ENCODE measurements at places on chromosomes 13 and 19.

DNA sequence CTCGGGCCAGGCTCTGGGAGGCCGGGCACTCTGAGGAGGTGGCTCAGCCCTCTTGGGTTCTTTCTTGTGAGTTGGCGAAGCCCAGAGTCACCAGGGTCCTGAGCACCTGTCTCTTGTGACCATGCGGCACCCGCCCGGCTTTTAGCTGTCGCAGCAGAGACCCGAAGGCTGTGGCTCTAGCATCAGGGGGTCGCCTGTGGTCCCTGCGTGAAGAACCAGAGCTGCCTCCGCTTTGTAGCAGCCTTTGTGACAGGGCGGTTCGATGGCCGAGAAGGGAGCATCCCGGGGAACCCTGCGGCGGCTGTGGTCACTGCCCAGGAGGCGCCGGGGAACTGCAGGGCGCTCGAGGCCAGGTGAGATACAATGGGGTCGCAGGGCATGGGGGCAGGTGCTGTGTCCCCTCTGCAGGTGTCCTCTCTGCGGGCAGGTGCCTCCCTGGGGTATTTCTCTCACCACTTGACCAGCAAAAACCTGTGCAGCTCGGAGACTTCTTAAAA, 10.4 kb downstream of the MCF2L start:
- DNase-seq, result no peak

- DNase-seq, result no peak
Observed at GRCh38 chr13:100561599-100562204, 26.9 kb downstream of the GGACT start.

DNA sequence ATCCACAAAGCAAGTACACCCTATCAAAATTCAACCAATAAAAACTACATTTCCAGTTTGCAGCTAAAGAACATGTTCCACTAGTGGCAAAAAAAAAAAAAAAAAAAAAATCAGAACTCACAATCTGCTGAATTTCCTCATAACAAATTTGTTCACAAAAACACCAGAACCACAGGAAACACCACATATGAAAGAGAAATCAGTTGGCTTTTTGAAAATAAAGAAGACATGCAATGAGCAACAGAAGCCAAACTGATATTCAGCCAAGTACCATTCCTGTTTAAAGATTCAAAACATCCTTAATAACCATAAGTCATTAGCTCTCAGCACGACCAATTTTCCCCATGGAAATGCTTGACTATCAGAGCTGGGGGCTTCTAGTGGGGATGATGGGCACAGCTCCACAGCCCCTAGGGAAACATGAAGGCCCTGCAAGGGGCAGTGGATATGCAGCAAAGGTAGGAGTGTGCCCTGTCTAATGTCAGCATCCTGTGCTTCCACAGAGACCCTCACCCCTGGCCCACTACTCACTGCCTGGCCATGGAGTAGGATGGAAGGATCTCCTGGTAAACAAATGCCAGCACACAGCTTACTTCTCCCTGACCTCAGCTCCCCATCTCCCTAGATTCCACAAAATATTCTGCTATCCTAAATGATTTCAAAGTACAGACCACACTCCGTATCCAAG, 74.0 kb upstream of the DOCK9 start:
- no peak for DNase-seq

DNA sequence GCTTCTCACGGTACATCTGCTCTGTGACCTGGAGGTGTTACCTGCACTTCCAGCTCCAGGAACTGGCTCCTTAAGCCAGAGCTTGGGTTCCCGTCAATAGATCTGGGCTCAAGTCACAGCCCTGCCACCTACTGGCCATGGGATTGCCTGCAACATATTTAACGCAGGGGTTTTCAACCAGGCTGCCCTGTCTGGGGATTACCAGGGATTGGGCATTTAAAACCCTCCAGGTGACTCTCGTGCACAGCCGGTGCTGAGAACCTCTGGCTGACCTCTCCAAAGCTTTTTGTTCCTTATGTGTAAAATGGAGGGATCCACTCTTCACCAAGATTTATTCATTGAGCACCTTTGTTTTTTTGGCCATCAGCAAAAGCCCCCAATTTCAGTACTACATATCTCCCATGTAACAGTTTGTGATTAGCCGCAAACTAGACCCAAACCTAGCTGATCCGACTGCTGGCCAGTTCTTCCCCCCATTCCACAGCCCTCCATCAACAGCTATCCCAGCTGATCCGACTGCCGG, 76.6 kb upstream of the STK24 start:
- DNase-seq, result peak; percentile 48

GRCh38 chr13:101869553-101869952, 417.1 kb downstream of the ITGBL1 start:
- DNase-seq, result no peak

DNA sequence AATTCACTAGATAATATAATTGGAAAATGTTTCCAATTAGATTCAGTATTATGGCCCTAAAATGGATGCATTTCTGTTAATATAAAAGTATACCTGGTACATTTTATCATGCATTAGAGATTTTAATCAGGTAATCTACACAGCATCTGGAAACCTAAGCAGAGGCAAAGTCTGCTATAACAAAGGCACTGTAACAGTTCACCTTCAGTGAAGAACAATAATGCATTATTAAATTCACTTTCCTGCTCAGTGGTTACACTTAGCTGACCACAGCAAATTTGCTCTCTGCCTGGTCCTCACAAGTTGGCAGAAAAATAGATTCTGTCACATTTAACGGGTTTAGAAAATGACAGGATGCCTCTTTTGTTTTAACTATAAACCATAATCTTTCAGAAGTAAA, 326.9 kb downstream of the DACH1 start:
- no peak for DNase-seq

GRCh38 chr13:49369866-49370265, 74.0 kb downstream of the CAB39L start:
- DNase-seq, result no peak

DNA sequence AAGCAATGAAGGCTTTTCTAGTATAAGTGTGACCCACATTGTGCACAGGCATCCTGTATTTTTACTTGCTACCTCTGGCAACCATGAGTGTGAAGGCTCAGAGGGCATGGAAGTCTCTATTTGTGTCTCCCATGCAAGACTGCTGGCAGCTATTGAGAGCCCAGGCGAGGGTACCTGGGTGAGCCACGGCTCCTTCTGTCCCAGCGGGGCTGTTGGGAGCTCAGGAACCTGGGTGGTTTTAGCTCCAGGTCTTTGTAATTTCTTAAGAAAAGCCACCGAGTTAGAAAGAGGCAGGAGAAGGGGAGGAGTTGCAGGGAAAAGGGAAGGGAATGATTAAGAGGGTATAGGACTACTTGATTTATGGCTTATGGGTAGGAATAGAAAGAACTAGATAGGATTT, 190.4 kb upstream of the SOX1 start:
- DNase-seq, result no peak

DNA sequence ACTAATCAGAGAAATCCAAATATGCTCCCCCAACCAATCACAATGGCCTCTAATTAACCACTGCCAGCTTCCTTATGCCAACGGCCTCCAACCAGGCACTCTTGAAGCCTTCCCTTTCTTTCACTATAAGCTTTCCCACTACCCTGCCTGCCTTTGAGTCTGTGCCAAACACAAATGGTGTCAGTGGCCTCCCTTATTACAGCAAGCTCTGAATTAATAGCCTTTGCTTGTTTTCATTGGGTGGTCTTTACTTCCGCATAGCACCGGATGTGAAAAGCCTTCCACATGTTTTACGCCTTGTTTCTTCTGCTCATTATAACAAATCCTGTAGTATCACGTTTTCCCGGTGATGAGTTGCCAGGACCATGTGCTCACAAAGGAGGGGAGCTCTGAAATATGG, 1.4 kb upstream of the EDDM13 start:
- DNase-seq, result no peak

GRCh38 chr19:38321646-38322196, 2.1 kb downstream of the KCNK6 start:
- no peak for DNase-seq

DNA sequence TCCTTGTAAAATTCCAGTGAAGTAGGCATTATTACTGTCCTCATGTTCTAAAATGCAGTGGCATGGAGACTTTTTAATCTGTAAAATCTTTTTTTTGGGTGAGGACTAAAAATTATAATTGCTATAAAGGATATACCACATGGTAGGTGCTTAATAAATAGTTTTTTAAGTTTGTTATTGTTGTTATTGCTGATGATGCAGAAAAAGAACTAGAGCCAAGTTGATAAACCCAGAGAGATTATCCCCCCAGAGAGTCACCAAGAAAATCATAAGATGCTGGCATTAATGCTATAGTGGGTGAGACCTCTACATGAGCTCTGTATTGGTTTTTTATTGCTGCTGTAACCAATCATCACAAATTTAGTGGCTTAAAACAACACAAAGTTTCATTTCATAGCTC, 44.3 kb upstream of the CNMD start:
- no peak for DNase-seq

DNA sequence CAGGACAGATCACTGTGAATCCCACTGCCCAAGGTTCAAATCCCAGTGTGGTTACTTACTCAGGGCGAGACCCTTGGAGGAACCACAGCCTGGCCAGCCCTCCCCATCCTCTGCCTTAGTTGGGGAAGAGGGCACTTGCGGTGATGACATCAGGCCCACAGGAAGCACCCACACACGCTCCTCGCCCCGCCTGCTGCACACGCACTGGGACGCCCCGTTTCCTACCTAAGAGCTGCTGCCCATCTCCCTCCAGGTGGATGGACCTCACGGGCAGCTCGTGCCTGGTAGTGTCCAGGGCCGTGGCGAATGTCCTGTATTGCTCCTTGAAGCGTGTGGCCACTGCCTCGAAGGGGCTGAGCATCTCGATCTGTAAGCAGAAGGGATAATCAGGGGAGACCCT, 19.6 kb downstream of the HAUS8 start:
- DNase-seq, result no peak

GRCh38 chr13:80716610-80717081, 375.7 kb upstream of the SPRY2 start:
- DNase-seq, result no peak

DNA sequence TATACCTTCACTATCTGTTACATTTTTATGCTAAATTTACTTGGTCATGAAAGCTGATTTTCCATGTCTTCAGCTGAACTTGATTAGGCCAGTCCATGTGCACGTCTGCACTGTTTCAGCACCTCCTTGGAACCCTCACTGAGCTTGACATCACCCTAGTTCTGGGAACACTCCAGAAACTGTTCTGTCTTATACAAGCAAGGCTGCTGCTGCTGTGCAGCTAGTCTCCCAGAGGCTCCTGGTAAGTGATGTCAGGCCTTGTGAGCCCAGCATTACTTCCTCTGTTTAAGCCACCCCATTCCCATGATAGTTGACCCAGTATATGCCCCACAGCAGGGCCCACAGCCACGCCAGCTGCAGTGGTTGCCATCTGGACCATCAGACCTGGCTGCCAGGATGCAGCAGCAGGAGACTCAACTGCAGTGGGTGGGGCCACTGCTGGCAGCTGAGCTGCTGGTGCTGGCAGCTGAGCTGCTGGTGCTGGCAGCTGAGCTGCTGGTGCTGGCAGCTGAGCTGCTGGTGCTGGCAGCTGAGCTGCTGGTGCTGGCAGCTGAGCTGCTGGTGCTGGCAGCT, 90.5 kb upstream of the AKAP11 start:
- no peak for DNase-seq

- no peak for DNase-seq
Observed at GRCh38 chr19:29596080-29596727, 9.9 kb upstream of the POP4 start.

DNA sequence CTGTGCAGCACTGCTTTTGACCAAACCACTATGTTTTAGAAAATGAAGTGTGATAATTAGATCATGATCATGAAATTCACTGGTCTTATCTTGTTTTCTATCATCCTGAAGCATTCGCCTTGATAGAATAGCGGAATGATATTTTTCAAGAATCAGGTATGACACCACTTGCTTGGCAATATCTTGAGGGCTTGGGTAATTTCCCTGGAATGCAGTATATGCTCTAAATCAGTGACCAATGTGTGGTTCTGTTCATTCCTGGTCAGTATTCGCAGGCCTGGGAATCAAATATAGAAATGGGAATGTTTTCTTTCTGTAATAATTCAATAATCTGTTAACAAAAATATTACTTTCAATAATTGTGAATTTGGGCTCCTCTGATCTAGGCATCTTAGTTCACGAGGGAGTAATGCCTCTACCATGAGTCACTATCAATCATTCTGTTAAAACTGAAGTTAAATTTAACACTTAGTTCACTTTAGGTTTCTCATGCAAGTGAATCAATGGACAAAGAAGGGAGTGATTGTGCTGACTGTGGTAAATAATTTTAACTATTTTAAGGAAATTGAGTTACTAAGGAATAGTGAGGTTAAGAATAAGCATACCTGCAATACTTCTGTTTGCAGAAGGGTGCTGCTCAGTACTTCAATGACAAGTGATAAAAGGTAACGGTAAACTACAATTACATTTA, 137.9 kb downstream of the PCDH20 start:
- no peak for DNase-seq

- no peak for DNase-seq
Observed at GRCh38 chr13:41492432-41493260, 35.3 kb downstream of the RGCC start.

DNA sequence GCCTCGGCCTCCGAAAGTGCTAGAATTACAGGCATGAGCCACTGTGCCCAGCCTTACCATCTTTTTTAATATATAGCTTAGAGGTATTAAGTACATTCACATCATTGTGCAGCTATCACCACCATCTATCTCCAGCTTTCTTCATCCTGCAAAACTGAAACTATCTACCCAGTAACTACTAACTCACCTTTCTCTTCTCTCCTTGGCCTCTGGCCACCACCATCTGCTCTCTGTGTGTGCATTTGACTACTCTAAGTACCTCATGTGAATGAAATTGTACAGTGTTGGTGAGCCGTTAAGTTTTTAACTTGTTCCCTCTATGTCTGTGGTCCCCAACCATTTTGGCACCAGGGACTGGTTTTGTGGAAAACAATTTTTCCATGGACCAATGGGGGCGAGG, 56.1 kb downstream of the CDK8 start:
- no peak for DNase-seq

GRCh38 chr19:17968362-17968761, 1.5 kb downstream of the KCNN1 start:
- DNase-seq, result no peak

DNA sequence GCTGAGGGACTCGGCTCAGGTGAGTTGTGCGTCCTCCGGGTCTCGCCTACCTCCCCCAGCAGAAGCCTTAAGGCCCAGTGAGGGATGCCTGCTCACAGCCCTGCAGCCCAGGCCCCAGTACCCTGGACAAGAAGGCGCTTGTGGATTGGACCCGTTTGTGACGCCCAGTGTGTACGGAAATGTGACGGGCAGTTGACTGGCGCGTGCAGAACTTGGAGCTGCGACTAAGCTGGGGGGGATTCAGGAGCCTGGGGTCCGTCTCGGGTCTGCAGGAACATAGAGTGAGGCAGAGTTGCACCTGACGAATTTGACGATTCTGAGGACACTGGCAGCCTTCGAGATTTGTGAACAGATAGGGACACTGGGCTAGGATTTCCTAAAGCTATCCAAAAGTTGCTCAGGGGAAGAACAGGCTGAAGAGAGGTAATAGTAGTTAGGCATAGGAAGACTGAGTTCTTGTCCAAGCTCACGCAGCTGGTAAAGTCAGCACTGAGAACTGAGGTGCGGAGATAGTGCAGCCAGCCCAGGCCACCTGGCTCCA, 519 bp downstream of the ZNF551 start:
- no peak for DNase-seq

DNA sequence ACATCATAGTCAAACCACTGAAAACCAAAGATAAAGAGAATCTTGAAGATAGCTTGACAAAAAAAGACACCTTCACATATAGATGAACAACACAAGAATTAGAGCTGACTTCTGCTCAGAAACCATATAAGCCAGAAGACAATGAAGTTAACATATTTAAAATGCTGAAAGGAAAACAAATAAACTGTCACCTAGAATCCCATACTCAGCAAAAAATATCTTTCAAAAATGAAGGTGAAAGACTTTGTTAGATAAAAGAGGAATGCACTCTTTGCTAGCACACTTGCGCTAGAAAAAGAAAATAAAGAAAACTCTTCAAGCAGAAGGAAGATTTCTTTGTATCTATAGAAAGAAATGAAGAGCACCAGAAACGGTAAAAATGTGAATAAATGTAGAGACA, 49.5 kb downstream of the PARP4 start:
- DNase-seq, result no peak
